Posterior cingulate gyrus (tissue), 11 donors: ENCODE measurements at places on chromosomes 4 and X.

DNA sequence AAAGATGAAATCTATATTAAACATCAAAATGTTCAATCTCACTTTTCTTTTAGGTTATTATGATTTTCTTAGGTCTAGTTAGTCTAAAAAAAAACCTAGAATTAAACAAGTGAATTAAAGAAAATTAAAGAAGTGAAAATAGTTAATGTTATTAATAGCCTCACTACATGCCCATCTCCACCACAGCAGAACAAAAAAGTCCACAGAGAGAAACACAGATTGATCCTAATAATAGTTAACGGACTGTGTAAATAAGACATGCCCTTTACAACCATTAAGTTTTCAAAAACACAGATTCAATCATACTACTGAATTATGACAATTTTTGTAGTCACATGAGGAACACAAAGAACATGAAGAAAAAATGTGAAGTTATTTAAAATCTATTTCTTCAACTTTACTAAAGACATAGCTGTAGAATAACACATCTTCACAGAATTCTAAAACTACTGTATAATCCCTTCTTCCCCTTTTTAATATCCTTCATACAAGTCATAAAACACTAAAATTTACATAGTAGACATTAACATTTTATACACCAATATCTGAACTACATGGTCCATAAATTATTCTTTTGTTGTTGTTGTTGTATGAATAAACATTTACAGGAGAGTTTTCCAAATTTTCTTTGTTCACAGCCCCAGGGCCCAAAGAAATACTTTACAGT lies 15.3 kb downstream of the HELQ start:
- DNase-seq = no peak

- no peak for DNase-seq
Observed at GRCh38 chrX:45847961-45848360, 647.3 kb upstream of the DIPK2B start.

DNA sequence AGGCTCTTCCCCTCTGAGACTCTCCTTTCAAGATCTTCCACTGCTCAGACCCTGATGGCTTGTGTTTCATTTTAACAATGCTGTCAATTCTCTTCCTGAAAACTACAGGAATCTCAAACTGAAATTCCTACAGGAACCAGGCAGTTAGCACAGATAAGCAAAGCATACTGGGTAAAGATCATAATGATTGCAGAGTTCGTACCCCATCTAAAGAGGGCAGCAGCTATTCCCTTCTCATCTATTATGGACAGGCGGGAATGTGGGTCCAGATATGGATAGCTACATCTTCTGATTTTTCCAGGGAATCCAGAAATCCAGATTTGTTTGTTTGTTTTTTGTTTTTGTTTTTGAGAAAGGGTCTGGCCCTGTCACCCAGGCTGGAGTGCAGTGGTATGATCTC lies 83.8 kb downstream of the STARD8 start:
- DNase-seq = no peak

- DNase-seq = no peak
Observed at GRCh38 chr4:112172180-112172579, 26.9 kb downstream of the FAM241A start.

DNA sequence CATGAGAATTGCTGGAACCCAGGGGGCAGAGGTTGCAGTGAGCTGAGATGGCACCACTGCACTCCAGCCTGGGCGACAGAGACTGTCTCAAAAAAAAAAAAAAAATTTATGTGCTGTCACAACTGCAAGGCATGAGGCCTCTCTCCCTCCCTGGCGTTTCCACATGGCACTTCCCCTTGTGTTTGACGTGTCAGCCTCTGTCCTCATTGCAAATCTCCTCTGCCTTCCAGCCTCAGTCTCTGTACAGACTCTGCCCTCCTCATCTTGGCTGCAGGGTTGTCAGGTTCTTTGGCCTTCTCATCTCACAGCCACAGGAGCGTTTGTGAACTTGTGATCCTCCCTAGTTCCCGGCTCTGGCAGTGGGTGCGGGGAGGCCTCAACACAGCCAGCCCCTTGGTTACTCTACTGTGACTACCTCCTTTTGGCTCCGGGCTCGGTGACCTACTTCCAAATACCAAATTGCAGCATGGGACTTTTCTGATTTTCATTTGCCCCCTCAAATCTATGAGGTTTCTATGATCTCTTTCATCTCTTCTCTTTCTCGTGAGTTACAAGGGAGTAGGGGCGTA lies 250.0 kb downstream of the CBR4 start:
- no peak for DNase-seq

DNA sequence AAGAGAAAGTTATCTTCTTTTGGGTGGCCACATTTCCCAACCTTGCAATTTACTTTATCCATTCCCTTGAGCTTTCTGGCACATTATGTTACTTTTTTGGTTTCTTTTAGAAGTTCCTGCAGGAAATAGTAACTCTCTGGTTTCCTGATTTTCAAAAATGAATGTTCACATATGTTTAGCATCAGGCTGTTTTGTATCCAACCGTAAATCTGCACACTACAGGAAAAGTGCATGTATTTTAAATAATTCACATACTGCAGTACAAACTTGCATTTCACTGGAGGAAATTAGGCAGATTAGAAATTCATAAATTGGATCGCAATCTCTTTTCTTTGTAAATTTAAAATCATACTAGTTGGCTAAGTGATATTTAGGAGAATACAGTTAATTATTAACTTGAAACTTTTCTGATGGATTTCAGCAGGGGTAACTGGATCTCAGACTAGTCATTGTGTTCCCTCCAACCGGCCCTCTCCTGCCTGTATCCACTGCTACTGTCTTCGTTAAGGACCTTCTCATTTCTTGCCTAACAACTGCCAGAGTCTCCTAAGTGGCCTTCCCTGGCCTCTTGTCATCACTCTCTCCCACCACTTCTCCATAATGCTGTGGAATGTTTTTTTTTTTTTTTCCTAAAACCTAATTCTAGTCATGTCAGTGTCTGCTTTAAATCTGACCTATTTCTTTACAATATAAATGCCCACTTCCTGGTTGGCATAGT lies 137.2 kb downstream of the UNC5C start:
- DNase-seq = no peak

DNA sequence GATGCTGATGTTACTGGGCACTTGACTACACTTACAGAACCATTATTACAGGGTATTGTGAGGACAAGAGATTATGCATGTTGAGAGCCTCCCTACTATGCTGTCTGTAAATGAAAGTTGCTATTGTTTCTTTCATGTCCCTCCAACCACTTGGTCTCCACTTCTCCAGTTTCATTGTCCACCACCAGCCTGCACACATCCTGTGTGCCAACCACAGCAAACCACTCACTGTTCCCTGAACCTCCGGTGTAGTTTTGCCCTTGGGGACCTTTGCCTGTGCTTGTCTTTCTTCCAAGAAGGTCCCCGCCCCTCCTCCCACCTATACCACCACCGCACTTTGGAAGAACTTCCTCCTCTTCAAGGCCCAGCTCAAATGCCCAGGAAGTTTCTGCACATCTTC lies 43.1 kb upstream of the AFF2 start:
- no peak for DNase-seq

DNA sequence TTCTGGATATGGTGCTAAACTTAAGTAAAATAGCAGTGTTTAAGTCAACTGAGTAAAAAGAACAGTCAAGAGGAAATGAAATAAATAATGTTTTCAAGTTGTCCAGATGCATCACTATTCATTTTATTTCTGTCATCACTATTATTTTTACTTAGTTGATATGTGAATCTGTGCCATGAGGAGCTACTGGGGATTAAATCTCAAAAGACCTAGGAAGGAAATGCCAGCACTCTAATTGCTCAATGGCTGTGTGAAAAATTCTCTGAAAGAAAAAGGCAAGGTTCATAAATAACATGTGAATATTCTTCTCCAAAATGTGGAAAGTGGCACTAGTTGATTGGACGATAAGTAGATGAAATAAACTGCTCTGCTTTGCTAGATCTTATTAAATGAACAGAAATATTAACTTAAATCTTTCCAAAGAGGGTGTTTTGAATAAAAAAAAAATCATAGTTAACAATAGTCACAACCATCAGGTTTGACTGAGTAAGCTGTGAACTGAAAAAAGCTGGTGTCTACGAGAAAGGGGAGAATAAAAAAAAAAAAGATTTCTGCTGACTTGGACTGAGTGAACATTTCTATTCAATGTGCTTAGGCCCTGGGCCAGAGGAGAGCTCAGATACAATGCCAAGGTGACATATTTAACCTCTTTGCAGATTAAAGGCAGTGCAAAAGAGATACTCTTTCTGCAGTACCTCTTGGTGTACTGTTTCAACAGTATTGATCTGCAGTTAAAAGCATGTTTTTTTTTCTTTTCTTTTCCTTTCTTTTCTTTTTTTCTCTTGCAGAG lies 1.6 kb downstream of the SPARCL1 start:
- no peak for DNase-seq

DNA sequence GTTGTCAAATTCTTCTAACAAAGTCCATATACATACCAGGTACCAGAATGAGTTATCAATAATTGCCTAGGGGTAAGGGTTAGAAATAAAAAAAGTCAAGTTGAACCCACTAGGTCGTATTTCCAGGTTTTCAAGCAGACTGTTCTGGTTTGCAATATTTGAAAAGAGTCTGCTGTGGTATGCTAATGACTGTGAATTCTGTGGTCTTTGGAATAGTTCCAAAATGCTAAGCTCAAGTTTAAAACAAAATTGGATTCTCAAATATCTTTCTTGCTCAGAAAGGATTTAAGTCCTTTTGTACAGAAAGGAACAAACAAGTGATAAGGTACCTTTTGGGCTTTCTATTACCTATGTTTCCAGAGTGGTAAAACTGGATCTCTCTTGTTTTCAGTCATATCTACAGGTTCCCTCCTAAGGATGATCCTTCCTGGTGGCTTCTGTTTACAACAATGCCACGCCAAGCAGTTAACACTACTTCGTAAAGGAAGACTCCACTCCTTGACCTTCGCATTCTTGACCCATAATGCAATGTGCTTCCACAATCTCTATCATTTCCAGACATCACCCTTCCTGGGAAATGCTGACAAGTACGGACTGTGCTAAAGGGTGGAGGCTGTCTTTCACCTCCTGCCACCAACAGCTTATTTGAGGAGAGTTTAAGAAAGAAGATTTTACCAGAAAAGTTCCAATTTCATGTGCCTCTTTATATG lies 531.7 kb upstream of the FTHL17 start:
- DNase-seq = no peak

DNA sequence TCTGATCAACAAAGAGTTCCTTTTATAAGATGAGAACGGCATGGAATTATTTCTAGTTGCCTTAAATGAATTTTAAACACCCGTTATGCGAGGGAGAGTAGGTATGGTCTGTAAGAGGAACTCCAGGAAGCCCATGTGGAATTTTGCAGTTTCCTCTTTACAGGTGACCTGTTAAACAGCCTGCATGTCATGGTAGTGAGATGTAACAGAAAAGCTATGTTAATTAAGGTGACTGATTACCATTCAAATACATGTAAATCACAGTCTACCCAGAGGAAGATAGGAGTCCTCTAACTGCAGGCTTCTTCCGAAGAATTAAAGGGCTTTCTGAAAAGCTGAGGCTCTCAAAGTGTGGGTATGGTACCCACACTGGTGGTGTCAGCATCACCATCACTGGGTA lies 163.6 kb downstream of the CBR4 start:
- DNase-seq = no peak

GRCh38 chrX:71095981-71096759 lies 519 bp downstream of the FOXO4 start:
- DNase-seq = no peak

GRCh38 chr4:59535541-59535940 lies 1664.6 kb upstream of the ADGRL3 start:
- DNase-seq = no peak

- DNase-seq = no peak
Observed at GRCh38 chrX:149910178-149910695, 19.1 kb upstream of the HSFX4 start.

GRCh38 chrX:19673375-19674040 lies 158.2 kb upstream of the MAP3K15 start:
- DNase-seq = peak; percentile 75

- DNase-seq = no peak
Observed at GRCh38 chr4:3287271-3287971, 5.4 kb upstream of the RGS12 start.

GRCh38 chrX:149032449-149032848 lies 472.7 kb downstream of the IDS start:
- no peak for DNase-seq

DNA sequence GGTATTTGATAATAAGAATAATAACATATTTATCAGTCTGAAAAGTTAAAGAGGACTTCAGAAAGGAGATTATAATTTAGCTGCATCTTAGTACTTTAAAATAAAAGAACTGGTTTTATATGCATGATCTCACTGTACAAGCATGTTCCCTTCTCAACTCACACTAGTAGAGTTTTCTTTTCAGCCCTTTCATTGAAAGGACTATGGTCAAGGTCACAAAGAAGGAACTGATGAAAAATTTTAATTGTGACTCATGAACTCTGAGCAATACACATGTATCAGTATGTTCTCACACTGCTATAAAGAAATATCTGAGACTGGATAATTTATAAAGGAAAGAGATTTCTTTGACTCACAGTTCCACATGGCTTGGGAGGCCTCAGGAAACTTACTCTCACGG lies 73.7 kb upstream of the NDST4 start:
- DNase-seq = no peak

DNA sequence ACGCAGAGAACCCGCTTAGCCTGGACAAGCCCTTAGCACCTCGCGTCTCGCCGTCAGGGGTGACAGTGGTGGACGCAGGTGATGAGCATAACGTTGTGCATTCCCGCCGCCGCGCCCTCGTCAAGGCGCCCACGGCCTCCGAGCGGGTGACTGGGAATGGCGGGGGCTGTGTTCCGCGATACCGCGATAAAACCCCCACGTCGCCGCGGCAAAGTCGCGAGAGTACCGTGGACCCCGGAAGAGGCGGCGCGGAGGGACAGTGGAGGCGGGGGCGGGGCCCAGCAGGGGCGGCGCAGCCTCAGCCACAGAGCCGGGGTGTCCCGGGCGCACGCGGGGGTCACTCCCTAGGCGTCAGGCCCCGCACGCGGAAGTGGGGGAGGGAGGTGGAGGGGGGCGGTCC lies 53.8 kb downstream of the ZFYVE28 start:
- no peak for DNase-seq

GRCh38 chr4:154119317-154119716 lies 330.4 kb upstream of the SFRP2 start:
- DNase-seq = no peak

DNA sequence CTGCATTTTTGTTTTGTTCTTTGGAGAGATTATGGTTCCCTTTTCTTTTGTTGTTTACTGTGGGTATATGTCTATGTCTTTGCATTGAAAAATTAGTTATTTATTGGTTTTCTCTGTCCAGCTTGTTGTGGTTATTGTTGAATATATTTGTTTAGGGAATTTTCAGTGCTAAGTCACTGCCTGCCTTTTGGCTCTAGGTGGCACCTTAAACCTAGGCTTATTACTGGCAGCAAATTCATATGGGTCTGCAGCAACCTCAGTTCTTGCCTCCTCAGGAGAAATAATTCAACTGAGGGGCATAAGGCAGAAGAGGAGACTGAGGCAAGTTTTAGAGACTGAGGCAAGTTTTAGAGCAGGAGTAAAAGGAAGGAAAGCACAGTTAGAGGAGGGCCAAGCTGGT lies 1157.3 kb upstream of the AGA start:
- no peak for DNase-seq

GRCh38 chr4:37740546-37740945 lies 54.4 kb upstream of the RELL1 start:
- DNase-seq = no peak

GRCh38 chrX:47248576-47248975 lies 15.8 kb downstream of the USP11 start:
- DNase-seq = no peak
